ENCODE measurements at places on chromosomes 2 and 18. TPM values are rescaled to one million over a fixed set of nuclear protein-coding genes. Genes with fewer than 3 reads are reported as not detected.

DNA sequence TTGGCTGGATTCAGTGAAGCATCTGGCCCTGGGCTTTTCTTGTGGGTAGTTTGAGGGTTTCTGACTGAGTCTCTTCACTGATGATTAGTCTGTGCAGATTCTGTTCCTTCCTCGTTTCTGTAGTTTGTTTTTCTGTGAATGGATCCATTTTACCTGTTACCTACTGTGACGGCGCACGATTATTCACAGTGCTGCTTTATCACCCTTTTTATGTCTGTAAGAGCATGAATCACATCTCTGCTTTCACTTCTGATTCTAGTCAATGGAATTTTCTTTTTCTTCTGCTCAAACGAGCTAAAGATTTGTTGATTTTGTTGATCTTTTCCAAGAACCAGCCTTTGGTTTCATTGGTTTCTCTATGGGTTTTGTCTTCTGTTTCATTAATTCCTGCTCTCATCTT is 60.8 kb downstream of the SLC66A2 start:
- no peaks in the 10 kb centered on the region for H3K27me3 ChIP-seq
- no peaks in the 10 kb centered on the region for H3K4me1 ChIP-seq
- no peaks in the 10 kb centered on the region for H3K36me3 ChIP-seq
- no peak overlapping the region for H3K4me3 ChIP-seq
- DNase-seq: no peak
- H3K27ac ChIP-seq: no peak overlapping the region

- no peaks in the 10 kb centered on the region for H3K36me3 ChIP-seq
- no peaks in the 10 kb centered on the region for H3K4me1 ChIP-seq
- H3K27ac ChIP-seq: no peak overlapping the region
- no peak overlapping the region for H3K4me3 ChIP-seq
- H3K27me3 ChIP-seq: no peaks in the 10 kb centered on the region
- no peak for DNase-seq
Measured at GRCh38 chr2:143635302-143635701, 506.1 kb downstream of the ARHGAP15 start.

The SLC4A5 gene
- 0.21 TPM for polyA plus RNA-seq

DNA sequence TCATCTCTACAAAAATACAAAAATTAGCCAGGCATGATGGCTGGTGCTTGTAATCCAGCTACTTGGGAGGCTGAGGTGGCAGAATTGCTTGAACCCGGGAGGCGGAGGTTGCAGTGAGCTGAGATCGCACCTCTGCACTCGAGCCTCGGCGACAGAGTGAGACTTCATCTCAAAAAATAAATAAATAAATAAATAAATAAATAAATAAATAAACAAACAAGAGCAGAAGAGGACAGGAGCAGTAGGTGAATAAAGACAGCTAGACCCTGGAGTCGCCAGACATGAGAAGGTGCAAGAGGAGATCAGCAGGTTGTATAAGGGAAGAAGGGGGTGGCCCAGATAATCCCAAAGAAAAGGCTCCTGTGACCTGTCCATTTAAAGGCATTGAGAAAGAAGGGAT is 12.3 kb downstream of the LAMA1 start:
- no peaks in the 10 kb centered on the region for H3K4me1 ChIP-seq
- no peak for DNase-seq
- no peaks in the 10 kb centered on the region for H3K27me3 ChIP-seq
- H3K4me3 ChIP-seq: no peak overlapping the region

GRCh38 chr2:24456599-24457556 is 34.2 kb upstream of the NCOA1 start:
- H3K4me1 ChIP-seq: no peaks in the 10 kb centered on the region
- H3K27me3 ChIP-seq: peaks cover 7% of the 10 kb centered on the region
- H3K36me3 ChIP-seq: no peaks in the 10 kb centered on the region

GRCh38 chr18:31750273-31750672 is 10.4 kb downstream of the SLC25A52 start:
- H3K36me3 ChIP-seq: no peaks in the 10 kb centered on the region
- H3K4me3 ChIP-seq: no peak overlapping the region
- DNase-seq: no peak
- no peak overlapping the region for H3K27ac ChIP-seq
